SK-N-MC (cell line): ENCODE measurements at places on chromosomes 5 and 9.

GRCh38 chr5:126814721-126815404 is 37.9 kb downstream of the LMNB1 start:
- DNase-seq = no peak

DNA sequence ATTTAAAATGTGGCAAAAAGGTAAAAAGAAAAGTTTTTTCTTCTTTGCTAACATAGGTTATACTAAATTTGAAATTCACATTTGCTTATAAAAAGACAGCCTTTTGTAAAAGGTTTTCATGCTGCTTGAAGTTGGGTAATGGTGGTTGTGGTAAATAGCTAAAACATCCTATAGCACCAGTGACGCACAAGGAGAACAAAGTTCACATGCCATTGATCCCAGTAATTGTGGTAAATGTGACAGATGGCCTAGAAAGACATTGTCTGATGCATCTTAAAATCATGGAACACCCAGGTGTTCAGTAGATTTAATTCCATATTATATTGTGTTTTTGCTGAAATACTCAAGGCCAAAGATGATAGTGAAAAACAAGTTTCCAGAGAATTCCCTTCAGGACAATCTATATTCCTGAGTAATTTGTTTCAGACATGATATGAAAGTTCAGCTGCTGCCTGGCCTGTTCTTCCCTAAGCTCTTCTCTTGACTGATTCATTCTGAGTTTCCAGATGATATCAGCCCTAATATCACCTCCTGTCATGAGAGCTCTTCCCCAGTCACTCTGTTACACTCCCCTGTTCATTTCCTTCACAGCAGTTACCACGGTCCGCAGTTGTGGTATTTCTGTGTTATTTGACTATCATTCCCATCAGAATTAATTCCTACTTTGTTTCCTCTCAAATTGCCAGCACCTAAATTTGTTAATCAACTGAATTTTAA is 4.6 kb upstream of the FBXL17 start:
- DNase-seq = no peak

DNA sequence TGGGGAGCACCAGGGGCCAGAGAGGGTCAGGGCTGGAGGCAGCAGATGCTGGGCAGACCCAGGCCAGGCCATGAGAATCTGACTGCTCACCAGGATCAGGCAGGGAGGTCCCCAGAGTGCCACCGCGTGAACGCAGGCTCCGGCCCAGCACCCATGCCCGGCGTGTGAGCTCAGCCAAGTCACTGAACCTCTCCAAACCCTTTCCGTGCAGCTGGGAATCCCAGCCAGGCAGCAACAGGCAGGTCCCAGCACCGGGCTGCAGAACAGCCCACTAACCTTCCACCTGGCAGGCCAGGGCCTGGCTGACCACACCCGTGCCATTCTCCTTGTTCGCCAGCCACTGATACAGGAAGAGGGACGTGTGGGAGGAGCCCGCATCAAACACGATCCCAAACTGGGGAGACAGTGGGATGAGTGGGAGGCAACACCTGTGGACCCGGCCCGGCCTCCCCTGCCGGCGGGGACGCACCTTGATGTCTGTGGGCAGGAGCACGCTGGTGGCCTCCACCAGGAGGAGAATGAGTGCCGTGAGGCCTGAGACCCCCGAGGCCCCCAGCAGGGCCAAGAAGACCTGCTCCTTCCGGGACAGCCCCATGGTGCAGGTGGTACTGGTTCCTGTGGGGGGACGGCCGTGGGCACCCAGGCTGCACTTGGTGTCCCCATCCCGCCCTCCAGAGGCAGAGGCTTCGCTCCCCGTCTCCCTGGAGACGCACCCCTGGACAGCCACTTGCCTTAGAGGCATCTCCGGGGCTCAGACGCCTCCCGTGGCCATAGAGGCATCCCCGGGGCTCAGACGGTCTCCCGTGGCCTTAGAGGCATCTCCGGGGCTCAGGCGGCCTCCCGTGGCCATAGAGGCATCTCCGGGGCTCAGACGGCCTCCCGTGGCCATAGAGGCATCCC is 3.2 kb downstream of the ENTPD8 start:
- DNase-seq = no peak

GRCh38 chr9:124392871-124393460 is 22.3 kb downstream of the PSMB7 start:
- DNase-seq = peak; percentile 61

DNA sequence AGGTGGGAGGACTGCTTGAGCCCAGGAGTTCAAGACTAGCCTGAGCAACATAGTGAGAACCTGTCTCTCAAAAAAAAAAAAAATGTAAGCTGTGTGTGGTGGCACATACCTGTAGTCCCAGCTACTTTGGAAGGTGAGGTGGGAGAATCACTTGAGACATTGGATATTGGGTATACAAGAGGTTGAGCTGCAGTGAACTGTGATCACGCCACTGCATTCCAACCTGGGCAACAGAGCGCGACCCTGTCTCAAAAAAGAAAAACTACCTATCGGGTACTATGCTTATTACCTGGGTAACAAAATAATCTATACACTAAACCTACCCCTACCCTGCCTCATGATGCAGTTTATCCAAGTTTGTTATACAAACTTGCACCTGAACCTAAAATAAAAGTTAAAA is 64.9 kb downstream of the AOPEP start:
- no peak for DNase-seq

GRCh38 chr9:75452512-75452911 is 364.2 kb downstream of the OSTF1 start:
- no peak for DNase-seq

DNA sequence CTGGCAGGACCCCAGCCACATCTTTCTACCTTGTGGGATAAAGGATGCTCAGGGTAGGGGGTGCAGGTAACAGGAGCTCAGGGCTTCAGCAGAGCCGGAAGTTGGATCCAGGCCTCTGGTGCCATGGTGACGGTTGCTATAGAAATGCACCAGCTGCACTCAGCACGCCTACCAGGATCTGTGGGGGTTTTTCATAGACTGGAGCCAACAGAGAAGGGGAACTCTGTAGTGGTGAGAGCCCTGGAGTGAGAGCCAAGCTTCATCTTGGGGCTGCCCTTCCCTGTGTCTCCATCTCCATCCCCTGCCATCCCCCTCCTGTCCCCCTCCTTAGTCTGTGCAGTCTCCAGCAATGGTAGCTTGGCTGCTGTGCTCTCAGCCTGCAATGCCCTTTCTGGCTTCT is 27.5 kb upstream of the BOD1 start:
- no peak for DNase-seq

DNA sequence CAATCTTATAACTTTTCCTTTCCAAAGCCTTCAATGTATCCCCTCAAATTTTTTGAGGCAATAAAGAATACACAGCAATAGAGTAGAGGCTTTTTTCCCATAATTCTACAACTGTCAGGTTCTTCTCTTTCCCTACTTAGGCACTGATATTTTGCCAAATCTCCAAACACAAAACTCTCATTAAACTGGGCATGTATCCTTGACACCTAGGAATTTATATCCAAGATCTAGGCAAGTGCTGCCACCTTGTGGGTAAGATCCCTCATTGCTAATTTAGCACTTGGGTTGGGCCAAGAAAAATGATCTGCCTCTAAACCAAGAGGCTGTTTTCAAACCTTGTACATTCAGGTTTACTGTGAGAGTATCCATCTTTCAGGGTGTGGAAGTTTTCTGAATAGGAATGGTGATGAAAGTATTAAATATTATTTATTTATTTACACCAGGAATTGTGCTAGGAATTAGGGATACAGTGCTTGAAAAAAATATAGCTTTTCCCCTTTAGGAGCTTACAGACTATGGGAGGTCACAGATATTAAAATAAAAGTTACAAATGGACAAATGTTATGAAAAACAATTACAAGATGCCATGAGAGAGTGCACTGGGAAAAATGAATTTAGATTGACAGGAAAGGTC is 17.6 kb downstream of the TSTD2 start:
- peak; percentile 26 for DNase-seq

- no peak for DNase-seq
Observed at GRCh38 chr9:134130503-134131375, 5.1 kb upstream of the WDR5 start.

DNA sequence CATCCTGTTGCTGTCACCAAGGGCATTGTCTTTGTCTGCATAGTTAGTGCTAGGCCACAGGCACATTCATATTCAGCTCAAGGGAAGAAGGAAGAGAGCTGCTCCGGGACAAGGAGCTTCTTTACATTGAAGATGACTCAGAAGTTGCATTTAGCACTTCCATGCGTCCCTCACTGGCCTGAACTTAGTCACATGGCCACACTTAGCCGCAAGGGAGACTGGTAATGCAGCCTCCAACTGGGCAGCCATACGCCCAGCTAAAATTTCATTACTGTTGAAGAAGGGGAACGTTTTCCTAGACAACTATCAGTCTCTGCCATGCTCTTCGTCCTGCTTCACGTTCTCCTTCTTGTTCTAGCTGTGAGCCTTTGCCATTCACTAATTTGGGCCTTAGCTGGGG is 20.0 kb downstream of the ACTL7B start:
- no peak for DNase-seq

GRCh38 chr5:149464796-149465489 is 85.9 kb upstream of the IL17B start:
- no peak for DNase-seq

DNA sequence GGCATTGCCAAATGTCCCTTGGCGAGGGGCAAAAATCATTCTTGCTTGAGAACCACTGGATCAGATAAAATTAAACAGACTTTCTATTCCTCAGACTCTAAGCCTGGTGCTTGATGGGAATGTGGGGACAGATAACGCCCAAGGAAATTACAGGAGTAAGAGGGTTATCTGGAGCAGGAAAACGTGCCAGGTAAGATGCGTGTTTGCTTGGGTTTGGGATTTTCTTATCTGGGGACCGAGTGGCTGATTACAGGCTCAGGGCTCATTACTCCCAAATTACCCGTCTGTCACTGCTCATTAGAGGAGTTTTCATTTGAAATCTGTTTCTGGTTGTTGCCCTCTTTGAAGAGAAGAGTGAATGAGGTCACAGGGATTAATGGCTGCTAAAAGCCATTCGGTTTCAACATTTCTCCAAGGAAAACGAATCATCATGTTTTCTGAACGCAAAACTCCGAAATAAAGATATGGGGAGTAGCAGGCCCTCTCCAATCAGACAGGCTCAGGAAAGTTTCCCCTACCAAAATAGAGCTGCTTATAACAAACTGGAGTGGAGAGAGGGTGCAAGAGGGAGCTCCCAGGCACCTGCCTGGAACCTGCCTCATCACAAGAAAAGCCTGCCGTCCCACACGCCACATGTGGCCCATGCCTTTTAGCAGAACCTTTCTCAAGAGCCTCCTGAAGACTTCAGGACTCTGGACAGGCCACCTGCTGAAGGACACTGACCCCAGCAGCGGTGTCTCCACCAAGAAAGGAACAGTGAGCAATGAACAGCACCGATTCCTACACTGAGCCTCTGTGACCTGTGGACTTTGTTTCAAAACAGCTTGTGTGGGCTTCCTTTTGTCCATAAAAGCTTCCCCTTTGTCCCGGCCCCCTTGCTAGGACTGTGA is 136.4 kb downstream of the ICE1 start:
- no peak for DNase-seq
